ENCODE measurements at places on chromosomes 2 and 18.

- no peak for DNase-seq
These were observed 13.1 kb upstream of the SCN1A start for GRCh38 chr2:166140932-166141331.

DNA sequence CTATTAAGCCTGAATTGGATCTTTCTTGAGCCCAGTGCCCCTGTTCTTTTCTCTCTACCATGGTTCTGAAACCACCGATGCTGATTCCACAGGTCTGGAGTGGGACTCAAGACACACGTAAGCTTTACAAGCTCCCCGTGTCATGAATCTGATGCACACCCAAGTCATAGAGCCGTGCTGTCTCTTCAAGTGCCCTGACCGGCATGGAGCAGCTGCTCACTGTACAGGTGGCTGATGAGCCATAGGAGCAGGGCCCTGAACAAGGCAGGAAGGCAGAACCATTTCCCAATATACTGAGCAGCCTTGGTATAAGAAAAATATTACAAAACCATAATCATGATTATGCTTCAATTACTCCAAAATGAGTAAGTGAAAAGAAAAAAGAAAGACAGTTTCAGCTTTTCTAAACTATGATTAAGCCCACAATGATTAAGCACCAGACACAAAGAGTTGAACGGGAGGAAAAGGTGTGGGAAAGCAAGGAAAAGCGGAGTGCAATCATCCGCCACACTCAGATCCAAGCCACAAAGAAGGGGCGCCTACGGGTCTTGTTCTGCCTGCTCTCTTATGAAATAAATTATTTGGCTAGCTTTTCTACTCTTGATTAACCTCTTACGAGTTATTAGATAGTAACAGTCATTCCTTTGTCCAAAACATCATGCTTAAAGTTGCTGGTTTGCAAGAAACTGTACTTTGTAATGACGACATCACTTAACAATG lies 41.7 kb downstream of the NOL10 start:
- no peak for DNase-seq

- DNase-seq = no peak
These were observed 184.8 kb upstream of the KLHL29 start for GRCh38 chr2:23200068-23200786.

DNA sequence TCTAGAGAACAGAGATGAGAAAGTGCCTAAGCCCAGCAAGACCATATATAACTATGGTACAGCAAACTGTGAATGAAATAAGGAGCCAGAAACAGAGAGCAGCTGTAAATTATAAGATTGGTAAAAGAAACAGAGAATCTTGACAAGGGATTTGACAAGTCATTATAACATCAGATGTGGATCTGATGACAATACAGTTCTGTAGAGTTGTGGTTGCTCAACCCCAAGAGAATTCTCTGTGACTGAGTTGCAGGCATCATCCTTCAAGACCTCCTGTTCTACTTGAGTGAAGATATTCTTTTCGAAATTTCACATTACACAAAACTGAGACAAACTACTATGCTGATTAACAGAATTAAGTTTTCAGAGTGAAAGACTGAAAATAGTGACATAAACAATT lies 343.1 kb upstream of the SLC39A10 start:
- DNase-seq = no peak

DNA sequence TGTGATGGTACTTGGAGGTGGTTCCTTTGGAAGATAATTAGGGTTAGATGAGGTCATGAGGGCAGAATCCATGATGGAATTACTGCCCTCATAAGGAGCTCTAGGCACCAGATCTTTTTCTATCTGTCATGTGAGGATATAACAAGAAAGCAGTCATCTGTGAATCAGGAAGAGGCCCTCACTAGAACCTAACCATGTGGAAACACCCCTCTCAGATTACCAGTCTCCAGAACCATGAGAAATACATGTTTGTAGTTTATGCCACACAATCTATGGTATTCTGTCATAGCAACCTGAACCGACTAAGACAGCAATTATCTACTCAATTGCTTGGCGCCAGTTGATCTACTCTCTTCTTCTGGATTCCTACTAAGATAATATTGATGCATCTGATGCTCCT lies 2.4 kb upstream of the SERPINB10 start:
- peak; percentile 52 for DNase-seq

GRCh38 chr2:169139993-169140767 lies 70.8 kb downstream of the DHRS9 start:
- no peak for DNase-seq

GRCh38 chr2:132797556-132797955 lies 127.6 kb upstream of the LYPD1 start:
- DNase-seq = peak; percentile 18

DNA sequence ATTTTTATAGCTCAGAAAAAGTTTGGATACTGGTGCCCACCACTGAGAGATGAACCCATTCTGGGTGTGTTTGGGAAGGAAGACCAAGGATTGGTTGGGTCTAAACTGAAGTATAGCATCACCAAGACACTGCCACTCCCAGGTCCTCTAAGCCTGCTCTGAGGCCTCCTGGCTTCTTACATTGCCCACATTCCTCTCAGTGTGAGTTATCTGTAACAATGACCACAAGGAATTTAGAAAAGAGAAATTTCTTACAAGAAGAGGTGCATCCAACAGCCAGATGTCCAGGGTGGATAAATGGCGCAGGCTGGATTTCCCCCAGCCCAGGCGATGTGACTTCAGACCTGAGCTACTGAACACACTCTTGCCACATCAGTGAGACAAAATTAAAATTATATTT lies 1.6 kb upstream of the GPR45 start:
- DNase-seq = peak; percentile 73

DNA sequence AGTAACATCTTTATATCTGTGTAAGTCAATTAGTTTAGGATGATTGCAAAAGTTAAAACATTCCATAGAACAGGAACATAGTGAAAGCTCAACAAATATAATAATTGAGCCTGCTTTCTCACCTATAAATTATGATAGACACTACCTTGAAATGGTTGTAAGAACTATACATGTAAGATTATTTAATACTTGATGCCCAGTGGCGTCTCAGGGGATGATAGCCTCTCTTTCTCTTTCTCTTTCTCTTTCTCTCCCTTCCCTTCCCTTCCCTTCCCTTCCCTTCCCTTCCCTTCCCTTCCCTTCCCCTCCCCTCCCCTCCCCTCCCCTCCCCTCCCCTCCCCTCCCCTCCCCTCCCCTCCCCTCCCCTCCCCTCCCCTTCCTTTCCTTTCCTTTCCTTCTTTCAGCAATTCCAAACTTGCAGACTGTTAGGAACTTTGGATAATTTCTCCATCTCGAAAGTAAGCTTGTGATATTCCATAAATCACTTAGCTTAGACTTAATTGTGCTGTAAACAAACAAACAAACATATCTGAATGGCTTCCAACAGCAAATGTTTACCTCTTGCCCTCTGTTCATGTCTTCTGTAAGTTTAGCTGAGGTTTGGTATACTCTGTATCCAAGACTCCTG lies 1102.7 kb downstream of the TSN start:
- DNase-seq = no peak

DNA sequence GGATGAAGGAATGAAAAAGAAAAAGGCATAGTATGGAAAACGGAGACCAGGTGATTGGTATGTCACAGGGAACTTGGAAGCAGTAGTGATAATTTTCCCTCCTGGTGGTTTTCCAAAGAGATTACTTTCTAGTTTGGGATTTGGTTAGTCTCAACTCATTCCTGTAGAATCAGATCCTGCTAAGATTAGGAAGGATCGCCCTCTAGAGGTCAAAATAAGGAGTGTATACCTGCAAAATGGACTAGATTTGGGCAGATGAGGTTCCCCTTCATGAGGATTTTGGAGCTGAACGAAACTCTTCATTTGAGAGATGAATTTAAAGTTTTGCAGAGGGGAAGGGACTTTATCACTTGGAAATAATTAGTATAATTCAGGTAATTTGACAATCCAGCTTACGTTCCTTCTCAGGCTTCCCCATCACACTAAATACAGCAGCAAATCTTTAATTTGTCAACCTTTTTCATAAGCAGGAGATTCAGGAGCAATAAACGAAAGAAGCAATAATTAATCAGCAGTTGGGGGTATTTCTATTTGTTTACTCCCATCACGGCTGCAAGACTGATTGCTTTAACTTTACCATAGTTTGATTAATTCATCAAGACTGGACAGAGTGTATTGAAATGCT lies 65.2 kb downstream of the CCDC195 start:
- DNase-seq = peak; percentile 73

GRCh38 chr2:212863185-212863588 lies 288.2 kb downstream of the IKZF2 start:
- peak; percentile 24 for DNase-seq

GRCh38 chr2:240215676-240216051 lies 75.2 kb upstream of the OTOS start:
- no peak for DNase-seq

DNA sequence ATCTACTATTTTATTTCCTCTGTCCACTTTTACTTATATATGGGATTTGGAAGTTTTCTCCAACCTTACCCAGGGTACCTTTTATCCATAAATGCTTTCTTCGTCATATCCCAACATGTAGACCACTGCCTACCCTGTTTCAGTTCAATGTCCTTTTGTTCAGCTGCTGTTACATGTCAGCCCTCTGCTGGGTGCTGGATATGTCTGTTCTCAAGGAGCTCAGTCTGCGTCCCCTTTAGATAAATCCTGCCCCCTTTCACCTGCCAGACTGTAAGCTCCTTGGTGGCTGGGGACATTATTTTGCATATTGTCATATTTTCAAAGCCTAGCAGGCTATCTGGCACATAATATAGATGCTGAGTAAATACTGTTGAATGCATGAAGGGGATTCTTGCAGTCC lies 53.2 kb downstream of the NEMP2 start:
- no peak for DNase-seq

DNA sequence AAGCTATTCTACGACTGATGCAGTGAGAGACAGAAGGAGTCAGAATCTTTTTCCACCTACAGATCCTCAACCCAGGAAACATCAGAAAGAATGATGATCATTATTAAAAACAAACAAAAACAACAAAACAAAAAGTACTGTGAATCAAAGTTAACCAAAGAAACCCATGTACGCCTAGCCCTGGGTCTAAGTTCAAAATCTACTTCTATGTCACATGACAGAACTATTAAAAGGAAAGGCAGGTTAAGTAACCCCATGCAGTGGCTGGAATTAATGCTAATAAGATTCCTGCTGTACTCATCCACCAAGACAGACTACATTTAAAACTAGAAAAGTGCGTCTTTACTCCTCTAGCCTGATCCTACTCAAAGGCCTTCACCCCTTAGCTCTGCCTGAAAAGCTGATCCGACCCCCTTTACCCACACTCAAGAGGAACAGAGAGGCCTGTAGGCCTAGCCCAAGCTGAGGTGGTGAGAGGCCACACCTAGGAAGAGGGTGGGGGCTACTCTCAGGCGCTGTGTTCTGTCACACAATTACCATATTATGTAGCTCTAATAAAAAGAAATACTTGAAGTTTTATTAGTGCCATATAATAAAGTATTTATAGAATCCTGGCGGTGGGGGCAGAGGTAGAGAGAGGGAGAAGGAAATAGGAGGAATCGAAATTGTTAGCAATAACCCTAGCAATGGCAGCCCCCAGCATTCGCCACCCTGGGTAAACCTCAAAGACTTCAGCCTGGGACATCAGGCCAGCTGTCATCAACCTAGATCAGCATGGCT lies 37.1 kb downstream of the NHEJ1 start:
- no peak for DNase-seq

DNA sequence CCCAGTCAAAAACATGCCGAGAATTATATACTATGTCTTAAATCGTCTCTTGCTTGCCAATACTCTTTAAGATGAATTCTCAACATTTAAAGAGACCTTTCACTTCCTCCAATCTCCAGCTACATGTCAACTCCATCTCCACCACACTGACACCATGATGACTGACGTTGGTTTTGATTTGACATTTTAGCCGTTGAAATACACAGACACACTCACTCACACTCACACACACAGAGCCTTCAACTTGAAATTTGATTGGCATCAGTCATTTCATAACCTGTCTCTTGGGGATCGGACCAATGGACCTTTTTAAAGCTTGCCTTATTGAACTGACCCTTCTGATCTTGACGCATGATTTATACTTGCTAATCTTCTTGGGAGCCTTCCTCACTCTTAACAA lies 230.8 kb upstream of the PIK3C3 start:
- no peak for DNase-seq

DNA sequence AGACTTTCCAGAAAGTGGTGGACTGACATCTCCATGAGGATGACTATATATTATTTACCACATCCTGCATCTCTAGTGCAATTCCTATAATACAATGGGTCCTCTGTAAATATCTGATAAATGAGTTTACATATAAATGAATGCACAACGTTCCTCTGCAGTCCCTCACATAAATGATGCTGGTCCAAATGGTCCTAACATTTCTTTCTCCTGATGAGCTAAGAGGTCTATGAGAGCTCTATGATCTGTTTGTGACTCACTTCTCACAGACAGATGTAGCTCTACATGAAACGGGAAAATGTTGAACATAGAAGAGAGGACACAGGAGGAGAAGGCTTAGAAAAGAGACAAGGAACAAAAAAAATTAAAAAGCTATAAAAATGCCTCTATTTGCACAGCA lies 201.2 kb upstream of the PIK3C3 start:
- DNase-seq = peak; percentile 21

DNA sequence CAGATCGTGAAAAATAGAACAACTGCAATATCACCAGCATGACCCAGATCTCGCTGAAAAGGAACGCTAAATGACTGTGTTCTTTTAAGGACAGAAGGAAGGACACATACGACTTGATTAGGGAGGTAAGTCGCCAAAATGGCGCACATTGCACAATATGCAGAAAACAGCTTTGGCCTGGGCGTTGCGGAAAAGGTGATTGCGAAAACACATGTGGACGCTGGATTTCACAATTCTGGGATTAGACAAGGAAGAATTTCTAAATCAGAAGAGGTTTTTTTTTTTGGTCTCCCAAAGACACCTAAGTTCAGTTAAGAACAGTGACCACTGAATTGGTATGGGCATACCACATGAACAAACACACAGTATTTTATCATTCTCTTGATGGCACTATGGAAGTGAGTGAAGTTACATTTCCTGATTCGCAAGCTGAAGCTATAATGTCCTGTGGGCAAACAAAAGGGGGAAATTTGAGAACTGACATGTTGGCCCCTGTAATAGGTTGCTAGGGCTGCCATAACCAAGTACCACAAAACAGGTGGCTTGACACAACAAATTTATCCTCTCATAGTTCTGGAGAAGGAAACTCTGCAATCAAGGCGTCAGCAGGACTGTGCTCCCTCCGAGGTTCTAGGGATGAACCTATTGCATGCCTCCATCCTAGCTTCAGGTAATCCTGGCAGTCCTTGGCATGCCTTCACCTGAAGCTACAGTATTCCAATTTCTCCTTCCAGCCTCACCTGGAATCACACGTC lies 25.8 kb upstream of the ERICH2 start:
- peak; percentile 14 for DNase-seq

- peak; percentile 57 for DNase-seq
These were observed 38.9 kb downstream of the METAP1D start for GRCh38 chr2:172038604-172039003.

GRCh38 chr18:48713309-48713708 lies 174.5 kb downstream of the CTIF start:
- DNase-seq = no peak

DNA sequence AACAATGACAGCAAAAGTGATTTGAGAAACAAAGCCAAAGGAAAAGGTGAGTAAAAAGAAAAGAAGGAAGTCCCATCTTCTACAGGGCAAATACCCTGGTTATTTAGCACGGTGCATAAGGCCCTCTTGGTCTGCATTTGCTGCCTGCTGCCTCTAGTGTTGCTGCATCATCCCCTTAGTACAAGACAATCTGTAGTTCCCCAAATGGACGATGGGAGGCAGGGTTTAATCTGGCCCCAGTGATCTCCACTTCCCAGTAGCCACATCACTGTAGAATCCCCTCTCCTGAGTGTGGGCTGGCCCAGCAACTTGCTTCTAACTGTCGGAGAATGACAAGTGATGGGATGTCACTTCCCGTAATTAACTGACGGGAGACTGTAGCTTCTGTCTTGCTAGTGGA lies 85.1 kb downstream of the CTAGE1 start:
- DNase-seq = no peak
